Activated T-cell treated with anti-CD3 and anti-CD28 coated beads, Interleukin-2, amount 50 U/mL, for 48 hours (primary cell): ENCODE measurements at places on chromosomes 16 and 17.
A peak's percentile ranks its signal among the peaks of the same experiment; 100 is the strongest.

DNA sequence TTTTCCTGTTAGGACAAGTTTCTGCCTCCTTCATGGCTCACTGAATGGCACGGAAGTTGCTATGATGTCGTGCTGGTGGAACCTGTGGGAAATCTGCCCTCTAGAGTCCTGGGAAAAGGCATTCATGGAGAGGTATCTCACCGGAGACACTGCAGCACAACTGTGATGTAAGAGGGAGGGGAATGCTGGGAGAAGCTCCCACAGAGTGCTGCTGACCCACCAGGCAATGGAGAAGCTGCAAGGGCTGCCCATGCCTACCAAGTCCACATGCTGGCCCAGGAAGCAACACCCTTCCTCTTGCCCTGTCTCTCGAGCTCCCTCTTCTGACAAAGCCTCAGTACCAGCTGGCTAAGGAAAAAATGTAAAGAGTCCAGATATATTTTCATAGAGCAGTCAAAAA is 45.2 kb upstream of the SLC5A11 start:
- DNase-seq = no peak

GRCh38 chr17:10031127-10031526 is 126.1 kb upstream of the RCVRN start:
- no peak for DNase-seq

DNA sequence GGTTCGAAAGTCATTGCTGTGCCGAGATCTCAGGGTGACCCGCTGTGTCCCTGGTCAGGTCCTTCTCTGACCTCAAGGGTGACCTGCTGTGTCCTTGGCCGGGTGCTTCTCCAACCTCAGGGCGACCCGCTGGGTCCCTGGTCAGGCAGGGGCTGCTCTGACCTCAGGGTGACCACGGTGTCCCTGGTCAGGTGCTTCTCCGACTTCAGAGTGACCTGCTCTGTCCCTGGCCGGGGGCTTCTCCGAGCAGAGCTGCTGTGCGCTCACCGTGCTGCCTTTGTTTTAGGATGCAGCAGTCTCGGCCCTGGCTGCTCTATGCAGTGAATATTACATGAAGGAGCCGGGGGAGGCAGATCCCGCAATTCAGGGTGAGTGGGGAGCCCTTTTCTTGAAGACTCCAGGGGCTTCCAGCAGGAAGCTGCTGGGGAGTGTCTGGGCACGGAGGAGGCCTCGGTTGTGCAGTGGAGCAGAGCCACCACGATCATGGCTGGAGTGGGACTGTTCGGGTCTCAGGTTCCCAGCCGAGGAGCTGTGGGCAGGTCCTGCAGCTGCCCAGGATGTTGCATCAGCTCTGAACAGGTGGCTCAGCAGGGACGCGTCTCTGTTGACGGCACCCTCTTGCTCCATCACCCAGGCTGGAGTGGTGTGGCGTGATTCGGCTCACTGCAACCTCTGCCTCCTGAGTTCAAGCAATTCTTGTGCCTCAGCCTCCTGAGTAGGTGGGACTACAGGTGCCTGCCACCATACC is 83.7 kb upstream of the ZNF750 start:
- no peak for DNase-seq

DNA sequence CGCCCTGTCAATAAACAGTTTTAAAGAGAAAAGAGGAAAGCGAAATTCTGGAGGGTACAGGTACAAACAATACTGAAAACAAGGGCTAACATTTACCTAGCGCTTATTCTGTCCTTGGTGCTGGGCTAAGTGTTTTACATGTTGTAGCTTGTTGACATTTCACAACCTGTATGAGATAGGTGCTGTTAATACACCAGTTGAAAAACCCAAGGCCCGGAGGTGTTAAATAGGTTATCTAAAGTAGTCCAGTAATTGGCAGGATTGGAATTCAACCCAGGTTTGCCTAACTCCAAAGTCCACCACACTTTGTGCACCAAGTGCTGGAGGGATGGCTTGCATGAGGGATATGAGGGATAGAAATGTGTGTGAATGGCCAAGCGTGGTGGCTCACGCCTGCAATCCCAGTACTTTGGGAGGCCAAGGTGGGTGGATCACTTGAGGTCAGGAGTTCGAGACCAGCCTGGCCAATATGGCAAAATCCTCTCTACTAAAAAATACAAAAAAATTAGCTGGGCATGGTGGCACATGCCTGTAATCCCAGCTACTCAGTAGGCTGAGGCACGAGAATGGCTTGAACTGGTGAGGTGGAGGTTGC is 2.9 kb downstream of the ATP6V0D1 start:
- no peak for DNase-seq

DNA sequence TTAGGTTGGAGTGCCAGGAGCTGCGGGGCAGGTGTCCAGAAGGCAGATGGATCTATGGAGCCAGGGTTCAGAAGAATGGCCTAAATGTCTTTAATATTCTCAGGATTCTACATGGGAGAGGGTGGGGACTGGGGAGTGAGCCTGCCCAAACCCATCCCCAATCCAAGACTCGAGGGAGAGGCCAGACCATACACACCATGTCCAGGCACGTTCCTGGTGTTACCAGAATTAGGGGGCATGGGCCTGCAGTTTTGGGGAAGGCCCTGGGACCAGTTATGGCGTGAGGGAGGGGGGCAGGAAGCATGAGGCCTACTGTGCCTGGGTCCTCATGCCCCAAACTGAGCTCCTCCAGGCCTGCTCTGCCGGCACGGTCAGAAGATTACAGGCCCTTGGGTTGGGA is 1.9 kb downstream of the TAX1BP3 start:
- no peak for DNase-seq

DNA sequence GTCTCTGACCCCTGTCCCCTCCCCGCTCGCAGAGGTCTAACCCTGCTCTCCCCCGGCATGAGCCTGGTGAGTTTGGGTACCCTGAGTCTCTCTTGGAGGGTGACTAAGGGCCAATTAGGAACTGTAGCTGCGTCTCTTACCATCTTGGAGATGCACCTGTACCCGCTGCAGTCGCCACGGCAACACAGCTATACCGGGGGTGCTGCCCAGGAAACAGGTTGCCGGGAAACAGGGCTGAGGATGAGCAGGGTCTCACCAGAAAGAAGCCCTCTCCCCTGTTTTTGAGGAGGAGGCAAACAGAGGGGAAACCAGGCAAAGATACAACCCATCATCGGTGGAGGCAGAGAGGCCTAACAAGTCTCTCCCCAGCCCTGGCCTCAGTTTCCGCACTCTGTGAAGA is 140.2 kb downstream of the TMEM132E start:
- no peak for DNase-seq

DNA sequence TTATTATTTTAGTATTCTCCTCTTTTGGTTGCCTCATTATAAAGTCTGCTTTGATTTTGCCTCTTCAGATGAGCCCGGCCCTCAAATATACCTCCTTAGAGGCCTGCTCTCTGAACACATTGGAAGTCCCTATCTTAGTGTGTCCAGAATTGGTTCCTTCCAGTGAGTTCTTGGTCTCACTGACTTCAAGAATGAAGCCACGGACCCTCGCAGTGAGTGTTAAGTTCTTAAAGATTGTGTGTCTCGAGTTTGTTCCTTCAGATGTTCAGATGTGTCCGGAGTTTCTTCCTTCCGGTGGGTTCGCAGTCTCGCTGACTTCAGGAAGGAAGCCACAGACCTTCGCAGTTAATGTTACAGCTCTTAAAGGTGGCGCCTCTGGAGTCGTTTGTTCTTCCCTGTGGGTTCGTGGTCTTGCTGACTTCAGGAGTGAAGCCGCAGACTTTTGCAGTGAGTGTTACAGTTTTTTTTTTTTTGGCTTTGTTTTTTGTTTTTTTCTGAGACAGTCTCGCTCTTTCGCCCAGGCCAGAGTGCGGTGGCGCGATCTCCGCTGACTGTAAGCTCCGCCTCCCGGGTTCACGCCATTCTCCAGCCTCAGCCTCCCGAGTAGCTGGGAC is 45.8 kb upstream of the NOS2 start:
- DNase-seq = peak; percentile 44

- DNase-seq = no peak
Measured at GRCh38 chr16:8109510-8110369, 480.6 kb downstream of the TMEM114 start.

GRCh38 chr17:5331506-5331905 is 49.4 kb downstream of the RABEP1 start:
- DNase-seq = no peak

DNA sequence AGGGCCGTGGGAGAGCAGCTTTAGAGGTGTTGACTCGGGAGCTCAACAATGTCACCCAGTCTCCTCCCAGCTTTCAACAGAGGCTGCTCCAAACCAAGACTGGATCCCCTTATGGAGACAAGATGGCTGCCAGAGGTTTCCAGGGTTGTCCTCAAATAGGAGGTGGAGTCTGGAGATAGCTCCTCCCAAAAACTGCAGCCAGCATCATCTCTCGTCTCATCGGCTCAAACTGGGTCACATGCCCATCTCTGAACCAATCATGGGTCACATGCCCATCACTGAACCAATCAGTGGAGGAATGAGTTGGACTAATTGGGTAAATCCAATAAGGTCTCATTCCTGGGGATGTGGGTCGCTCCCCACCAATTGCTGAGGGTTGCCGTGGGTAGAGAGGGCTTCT is 41.1 kb upstream of the C16orf82 start:
- no peak for DNase-seq

DNA sequence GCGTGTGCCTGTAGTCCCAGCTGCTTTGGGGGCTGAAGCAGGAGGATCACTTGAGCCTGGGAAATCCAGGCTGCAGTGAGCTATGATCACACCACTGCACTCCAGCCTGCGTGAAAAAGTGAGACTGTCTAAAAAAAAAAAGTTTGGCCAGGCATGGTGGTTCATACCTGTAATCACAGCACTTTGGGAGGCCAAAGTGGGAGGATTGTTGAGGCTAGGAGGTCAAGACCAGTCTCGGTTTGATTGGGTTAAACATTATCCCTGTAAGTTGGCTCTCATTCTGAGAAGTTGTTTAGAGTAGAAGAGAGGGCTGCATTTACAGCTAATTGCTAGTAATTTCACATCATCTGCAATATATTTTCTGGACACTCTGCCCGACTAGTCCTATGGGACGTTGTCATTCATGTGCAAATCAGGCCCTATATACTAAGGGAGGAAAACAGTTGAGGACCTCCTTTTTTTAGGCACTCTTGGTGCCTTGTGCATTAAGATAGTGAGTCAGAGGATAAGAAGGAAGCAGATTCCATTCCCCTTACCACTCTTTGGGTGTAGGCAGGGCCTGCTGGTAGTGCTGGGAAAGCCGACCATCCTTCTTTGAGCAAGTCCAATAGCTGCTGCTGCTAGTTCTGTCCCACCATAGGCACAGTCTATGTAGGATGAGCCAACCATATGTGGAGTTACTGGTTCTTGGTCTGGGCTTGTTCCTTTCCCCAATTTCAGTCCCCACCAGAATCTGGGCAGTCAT is 18.7 kb downstream of the HMOX2 start:
- no peak for DNase-seq

DNA sequence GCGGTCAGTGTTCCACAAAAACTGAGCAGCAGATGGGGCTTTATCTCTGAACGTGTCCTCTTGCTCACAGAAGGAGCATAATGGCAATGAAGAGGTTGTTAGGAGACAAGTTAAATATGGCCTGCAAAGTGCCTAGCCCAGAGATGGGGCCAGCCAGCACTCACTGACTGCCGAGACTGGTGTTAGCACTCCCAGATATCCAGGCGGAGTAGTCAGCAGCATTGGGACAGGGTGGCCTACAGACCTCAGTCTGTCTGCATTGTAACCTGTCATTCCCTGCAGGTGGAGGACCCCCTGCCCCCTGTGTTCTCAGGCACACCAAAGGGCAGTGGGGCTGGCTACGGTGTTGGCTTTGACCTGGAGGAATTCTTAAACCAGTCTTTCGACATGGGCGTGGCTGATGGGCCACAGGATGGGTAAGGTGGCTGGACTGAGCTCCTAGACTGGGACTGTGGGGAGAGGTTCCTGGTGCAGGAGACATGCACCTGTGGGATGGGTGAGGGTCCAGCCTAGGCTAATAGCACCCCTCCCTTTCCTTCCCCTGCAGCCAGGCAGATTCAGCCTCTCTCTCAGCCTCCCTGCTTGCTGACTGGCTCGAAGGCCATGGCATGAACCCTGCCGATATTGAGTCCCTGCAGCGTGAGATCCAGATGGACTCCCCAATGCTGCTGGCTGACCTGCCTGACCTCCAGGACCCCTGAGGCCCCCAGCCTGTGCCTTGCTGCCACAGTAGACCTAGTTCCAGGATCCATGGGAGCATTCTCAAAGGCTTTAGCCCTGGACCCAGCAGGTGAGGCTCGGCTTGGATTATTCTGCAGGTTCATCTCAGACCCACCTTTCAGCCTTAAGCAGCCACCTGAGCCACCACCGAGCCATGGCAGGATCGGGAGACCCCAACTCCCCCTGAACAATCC is 4.2 kb downstream of the MFAP4 start:
- no peak for DNase-seq

DNA sequence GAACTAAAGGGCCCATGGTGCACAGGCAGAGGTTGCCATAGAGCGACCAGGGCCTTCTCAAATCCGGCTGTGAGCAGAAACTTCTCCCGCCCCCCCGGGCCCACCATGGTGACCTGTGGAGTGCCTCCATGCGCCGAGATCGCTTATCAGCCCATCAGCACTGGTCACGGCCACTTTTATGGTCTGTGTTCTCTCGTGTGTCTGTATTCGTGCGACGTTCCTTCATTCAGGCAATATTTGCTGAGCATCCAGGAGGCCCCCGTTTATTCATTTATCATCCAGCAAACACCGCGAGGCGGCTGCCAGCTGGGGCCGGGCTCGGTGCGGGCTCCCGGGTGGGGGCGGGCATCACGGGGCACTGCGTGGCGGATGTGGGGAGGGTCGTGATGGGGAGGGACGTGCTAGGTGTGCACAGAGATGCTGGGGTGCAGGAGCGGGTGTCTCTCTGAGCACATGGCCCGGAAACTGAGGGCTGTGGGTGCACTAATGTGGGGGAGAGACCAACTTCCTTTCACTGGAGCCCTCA is 88.0 kb upstream of the CBX4 start:
- no peak for DNase-seq

- DNase-seq = no peak
Measured at GRCh38 chr16:22848451-22848850, 34.5 kb downstream of the HS3ST2 start.

GRCh38 chr16:30748634-30749445 is 615 bp downstream of the PHKG2 start:
- peak; percentile 52 for DNase-seq

GRCh38 chr17:81566461-81567126 is 14.4 kb upstream of the FAAP100 start:
- DNase-seq = no peak

DNA sequence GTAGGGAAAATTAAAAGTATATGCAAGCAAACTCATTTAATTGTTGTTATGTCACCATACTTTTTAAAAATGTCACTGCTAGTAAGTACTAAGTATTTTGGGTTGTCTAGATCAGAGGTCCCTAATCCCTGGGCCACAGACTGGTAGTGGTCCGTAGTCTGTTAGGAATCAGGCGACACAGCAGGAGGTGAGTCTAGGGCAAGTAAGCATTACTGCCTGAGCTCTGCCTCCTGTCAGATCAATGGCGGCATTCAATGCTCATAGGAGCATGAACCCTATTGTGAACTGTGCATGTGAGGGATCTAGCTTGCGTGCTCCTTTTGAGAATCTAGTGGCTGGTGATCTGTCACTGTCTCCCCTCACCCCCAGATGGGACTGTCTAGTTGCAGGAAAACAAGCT is 21.6 kb downstream of the STXBP4 start:
- no peak for DNase-seq
